ENCODE measurements at places on chromosomes 16 and 17.

DNA sequence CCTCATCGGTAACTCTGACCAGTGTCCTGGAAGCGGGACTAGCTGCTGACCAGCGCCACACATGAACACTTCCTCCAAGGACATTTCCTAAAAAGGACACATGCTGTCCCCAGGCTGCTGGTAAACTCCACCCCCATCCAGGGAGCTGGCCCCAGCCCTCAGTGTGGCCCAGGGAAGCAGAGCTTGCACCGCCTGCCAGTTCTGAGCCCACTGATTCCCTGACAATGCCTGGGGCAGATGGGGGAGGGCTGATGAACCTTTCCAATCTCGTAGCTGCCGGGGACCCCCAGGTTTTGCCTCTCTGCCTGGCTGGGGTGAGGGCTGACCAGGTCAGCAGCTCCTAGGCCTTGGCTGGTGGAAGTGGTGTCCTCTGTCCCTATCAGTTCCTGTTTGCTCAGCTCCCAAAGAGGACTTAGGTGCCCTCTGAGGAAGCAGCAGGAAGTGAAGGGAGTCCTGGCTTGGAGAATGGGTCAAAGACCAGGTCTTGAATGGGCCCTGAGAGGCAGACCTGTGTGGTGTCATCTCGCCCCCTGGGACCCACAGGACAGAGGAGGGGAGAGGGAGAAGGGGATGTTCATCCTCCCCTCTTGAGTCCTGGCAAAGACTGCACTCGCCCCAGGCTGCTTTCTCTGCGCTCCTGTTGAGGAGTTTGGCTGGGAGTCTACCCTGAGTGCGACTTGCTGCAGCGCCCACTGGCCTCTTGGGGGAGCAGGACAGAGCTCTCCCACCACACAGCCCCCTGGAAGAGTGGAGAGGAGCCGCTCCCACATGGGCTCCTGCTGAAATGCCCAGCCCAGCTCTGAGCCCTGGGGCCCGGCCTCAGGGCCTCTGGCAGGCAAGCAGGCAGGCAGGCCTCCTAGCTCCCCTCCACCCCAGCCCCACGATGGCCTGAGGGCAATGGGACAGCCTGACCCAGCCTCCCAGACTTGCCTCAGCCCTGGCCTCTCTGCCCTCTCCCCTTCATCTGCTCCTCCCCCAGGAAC lies 16.8 kb downstream of the PDK2 start:
- no peak for DNase-seq

DNA sequence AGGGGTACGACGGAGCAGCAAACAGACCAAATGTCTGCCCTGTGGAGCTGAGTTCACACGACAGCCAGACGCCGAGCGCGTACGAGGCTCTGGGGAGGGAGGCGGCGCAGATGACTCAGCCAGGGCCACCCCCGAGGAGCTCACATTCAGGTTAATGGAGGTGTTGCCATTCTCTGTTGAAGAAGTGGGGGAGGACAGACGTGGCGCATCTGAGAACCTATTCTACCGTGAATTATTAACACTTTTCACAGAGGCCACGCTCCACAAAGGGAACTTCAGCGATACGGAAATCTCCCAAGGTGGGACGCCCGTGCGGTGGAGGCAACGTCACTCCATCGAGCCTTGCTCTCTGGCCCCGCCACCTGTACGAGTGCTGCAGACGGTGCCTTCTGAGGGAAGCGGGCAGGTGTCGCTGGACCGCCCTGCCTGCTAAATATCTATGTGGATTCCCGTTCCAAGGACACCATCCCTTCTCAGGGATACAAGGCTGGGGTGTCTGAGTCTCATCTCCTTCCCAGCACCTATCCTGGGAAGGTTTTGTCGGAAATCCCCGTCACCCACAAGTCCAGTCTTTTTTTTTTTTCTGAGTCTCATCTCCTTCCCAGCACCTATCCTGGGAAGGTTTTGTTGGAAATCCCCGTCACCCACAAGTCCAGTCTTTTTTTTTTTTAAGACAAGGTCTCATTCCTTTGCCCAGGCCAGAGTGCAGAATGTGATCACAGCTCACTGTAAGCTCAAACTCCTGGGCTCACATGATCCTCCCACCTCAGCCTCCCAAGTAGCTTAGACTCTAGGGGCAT lies 19.0 kb downstream of the ABR start:
- DNase-seq, result no peak

- no peak for DNase-seq
These were observed 898 bp downstream of the CAPNS2 start for GRCh38 chr16:55567382-55567781.

- no peak for DNase-seq
These were observed 68.3 kb upstream of the GCSH start for GRCh38 chr16:81164481-81164880.

- no peak for DNase-seq
These were observed 48.4 kb upstream of the MEOX1 start for GRCh38 chr17:43710101-43710500.

GRCh38 chr17:75810216-75810615 lies 25.6 kb downstream of the UNK start:
- DNase-seq, result no peak

GRCh38 chr16:88063211-88063773 lies 112.1 kb downstream of the BANP start:
- no peak for DNase-seq

DNA sequence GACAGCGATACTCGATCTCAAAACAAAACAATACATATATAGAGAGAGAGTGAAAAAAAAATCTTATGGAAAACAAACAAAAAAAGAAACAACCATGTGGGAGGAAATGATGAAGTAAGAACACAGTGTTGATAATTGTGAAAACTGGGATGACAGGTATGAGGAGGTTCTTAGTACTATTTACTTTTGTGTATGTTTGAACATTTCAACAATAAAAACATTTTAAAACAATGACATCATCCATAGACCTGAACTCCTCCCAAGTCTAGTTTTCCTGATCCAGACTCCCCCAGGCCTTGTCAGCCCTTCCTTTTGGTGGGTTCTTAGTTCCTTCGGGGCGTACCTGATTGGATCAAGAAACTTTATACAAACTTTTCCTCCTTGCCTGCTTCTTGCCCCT lies 51.7 kb downstream of the CCDC42 start:
- DNase-seq, result no peak

- no peak for DNase-seq
These were observed 33.3 kb downstream of the PKD1L3 start for GRCh38 chr16:71966932-71967331.

DNA sequence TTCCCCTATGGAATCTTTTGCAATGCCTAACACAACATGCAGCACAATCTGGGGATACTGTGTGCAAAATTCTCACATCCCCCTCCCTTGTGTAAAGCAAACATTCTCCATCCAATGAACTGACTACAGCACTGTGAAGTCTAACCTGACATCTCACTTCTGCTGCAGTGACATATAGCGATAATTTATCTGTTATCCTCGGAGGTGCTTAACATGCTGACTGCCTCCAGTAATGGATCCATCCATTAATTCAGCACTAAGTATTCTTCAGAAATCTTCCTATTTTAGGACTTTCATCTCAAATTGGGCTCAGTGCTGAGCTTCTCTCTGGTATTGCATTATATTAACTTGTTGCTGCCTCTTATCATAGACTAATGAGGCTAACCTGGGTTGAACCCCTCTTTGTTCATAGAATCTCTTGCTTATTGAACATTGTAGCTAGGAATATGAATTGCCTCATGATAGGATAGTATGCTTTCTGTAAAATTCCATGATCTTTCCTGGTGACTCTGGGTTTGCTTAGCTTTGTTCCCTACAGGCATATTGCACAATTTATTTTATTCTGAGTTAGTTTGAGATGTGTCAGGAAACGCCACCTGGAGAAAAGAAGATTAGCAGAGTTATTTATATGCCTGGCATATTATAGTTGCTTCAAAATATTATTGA lies 187.9 kb downstream of the CNTNAP4 start:
- no peak for DNase-seq

GRCh38 chr16:77859493-77860232 lies 71.3 kb downstream of the VAT1L start:
- DNase-seq, result no peak

GRCh38 chr17:64103391-64104364 lies 26.3 kb downstream of the ERN1 start:
- peak; percentile 47 for DNase-seq

- no peak for DNase-seq
These were observed 32.1 kb downstream of the CCDC40 start for GRCh38 chr17:80068301-80069222.

DNA sequence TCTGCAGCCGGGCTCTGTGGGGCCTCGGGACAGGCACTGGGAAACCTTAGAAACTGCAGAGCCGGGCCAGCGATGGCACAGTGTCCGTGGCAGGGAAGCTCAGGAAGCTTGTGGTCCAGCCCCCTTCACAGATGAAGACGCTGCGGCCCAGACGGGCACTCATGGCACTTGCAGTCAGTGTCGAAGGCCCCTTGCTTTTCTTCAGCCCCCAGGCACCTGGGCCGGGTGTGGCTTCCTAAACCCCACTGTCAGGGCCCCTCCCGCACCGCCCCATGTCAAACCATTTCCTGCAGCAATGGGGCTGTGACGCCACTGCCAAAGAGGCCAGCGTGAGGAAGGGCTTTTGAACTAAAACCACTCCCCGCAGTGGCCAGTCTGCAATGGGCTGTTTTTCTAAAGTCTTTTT lies 164.0 kb downstream of the LAT start:
- no peak for DNase-seq

DNA sequence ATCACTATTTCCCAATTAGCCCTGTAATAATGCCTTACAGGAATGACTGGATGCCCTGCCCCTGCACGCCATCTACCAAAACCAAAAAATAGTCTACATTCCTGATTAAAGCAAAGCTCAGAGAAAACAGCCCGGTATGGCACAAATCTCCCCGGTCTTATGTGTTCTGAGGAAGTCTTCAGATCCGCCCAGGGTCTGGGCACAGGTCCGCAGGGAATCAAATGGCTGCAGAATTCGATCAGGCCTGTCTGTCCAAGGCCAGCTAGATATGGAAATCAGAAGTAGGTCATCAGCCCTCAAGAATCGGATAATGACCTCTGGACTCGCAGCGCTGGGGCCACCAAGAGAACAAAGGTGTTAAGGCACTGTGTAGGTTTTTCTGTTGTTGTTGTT lies 171.0 kb downstream of the ZFHX3 start:
- DNase-seq, result no peak

GRCh38 chr17:40564883-40565768 lies at the start of gene CCR7:
Gene CCR7, minus strand, starts transcription at chr17:40565472. Its CDS starts 63 bp downstream, at chr17:40565409.
- no peak for DNase-seq

GRCh38 chr16:31364421-31364820 lies 9.4 kb downstream of the ITGAX start:
- DNase-seq, result no peak

- no peak for DNase-seq
These were observed at the start of gene TMEM204 for GRCh38 chr16:1533443-1533951. Gene TMEM204, plus strand, starts transcription at chr16:1533666. Its CDS starts 610 bp downstream, at chr16:1534276.

- DNase-seq, result no peak
These were observed 51.8 kb downstream of the PIMREG start for GRCh38 chr17:6496116-6496481.

- no peak for DNase-seq
These were observed 62.9 kb downstream of the SMURF2 start for GRCh38 chr17:64599187-64599676.

DNA sequence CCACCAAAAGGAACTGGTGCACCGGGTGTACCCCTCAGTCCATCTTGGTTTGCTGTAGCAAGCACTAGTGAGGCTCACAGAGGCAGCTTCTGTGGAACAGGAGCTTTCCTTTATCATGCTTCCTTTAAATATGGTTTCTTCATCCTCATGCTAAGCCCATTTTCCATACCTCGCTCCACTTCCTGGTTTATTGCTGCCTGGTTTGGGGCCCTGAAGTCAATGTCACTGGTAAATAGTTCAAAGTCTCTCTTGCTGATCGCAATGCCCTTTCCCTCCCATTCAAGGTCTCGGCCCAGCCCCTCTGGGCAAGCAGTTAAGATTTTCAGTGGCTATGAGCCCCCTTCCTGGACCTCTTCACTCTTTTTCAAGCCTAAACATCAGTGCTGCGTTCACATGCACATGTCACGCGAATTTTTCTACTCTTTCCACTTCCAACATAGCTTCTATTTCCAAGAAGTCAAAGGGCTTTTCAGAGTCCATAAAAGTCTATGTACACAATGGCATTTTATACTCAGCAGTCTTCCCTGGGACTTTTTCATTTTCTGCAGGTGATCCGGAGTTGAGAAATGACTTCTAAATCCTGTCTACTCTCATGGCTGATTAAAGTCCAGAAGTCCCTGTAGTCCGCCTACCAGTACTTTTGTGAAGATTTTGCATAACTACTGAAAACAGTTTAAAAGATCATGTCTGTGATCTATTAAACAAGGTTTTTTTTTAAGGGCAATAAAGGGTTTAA lies 323.8 kb upstream of the ZFHX3 start:
- DNase-seq, result no peak

Measured in SW 1271 (cell line).